ENCODE measurements at places on chromosomes 11 and 22. TPM values are rescaled to one million over a fixed set of nuclear protein-coding genes. Genes with fewer than 3 reads are reported as not detected.

- no peak for DNase-seq
Measured at GRCh38 chr11:113270080-113270479, 44.3 kb upstream of the TTC12 start.

GRCh38 chr11:113684496-113684895, 21.6 kb downstream of the TMPRSS5 start:
- DNase-seq = no peak

DNA sequence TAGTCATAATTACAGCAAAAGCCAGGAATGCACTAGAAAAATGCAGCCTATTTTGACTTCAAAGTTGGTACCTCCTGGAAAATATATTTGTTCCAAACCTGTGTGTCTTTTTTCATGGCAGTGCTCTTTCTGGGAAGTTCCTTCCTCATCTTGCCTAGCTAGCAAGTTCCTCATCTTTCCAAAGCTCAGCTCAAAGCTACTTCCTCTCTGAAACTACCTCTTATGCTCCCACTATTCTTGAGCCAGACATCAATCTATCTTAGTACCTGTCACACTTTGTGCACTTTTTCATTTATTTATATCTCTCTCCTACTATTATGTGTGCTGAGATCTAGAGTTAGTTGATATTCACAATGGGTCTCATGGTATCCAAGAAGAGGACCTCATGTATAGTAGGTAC, 191.6 kb upstream of the CCDC90B start:
- DNase-seq = no peak

The KCNQ1OT1 gene
- under 0.01 TPM for polyA plus RNA-seq

The SHANK3 gene
- polyA plus RNA-seq = 3.2 TPM

The DUSP8 gene
- polyA plus RNA-seq = 2.8 TPM
